ENCODE measurements at places on chromosomes 5 and 9. TPM values are rescaled to one million over a fixed set of nuclear protein-coding genes. Genes with fewer than 3 reads are reported as not detected.

Gene PCDHA7
- 0.43 TPM for total RNA-seq

Gene NUTM2G
- total RNA-seq = not detected

Gene CAVIN4
- total RNA-seq = 0.68 TPM

Gene DYNC2I2
- total RNA-seq = 173 TPM

Gene PCDHGB2
- total RNA-seq = 0.18 TPM

Gene FRMPD1
- total RNA-seq = not detected

Gene GPR150
- not detected for total RNA-seq

Gene PPIC
- total RNA-seq = 4.1 TPM

Gene EFNA5
- 0.98 TPM for total RNA-seq

Gene PHF24
- total RNA-seq = not detected

Gene NEUROG1
- total RNA-seq = not detected

DNA sequence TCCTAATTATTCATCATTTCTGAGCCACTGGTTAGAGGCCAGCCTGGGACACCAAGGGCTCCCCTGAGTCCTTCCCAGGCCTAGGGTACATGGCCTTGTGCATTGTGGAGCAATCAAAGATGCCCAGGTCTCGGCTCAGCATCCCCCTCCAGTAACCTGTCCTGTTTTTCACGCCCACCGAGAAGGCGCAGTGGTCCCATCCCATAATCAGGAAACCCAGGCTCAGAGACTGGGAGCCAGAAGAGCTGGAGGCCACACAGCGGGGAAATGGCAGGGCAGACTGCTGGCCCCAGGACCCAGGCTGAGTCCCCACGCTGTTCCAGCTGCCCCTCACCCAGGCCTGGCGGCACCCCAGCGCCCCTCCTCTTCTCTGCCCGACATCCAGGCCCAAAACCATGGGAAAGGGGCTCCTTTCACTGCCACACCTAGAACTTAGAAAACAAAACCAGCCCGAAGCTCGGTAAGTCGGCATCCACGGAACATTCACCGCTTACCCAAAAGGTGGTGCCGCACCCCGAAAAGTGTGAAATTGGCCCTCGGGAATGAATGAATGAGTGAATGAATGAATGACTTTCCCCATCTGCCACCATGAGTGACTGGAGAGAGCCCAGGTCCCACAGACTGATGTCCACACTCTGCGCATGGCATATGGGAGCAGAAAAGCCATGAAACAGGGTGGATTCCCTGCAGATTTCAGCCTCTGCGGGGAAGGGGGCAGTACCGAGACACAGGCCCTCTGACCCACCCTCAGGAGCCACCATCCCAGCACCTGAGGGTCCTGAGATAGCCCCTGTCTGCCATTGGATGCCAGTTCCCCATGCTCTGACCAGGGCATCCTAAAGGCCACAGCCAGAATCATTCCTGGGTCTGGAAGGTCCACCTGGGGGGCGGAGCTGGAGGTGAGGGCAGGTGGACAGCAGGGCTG, 132.5 kb downstream of the OLFM1 start:
- no peak for DNase-seq

DNA sequence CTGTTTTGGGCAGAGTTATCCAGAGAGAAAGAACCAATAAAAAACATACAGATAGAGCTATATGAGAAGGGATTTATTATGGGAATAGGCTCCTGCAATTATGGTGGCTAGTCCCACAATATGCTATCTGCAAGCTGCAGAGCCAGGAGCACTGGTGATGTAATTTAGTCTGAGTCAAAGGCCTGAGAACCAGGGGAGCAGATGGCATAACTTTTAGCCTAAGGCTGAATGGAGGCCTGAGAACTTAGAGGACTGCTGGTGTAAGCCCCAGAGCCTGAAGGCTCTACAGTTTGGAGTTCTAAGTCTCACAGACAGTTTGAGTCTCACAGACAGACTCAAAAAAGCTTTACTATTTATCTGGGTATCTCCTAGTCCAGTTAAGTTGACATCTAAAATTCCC, 263.8 kb downstream of the FBXL7 start:
- DNase-seq = no peak

DNA sequence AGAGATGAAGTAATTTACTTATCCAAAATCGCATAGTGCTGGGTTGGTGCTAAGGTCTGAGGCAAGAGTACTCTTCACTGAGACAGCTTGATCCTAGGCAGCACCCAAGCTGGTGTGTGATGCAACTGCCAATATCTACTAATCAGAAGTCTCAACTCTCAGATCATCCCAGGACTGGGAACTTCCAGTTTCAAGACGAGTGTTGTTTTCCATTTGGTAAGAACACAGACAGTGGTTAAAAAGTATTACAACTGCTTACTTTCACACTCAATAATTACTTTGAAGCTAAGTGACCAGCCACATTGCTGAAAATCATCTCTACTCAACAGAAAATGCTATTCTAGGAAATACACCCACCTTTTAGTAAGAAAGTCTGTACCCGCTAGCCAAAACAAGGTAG, 45.3 kb downstream of the FBXW11 start:
- no peak for DNase-seq

GRCh38 chr5:134464988-134465815, 53.5 kb upstream of the CDKN2AIPNL start:
- no peak for DNase-seq

DNA sequence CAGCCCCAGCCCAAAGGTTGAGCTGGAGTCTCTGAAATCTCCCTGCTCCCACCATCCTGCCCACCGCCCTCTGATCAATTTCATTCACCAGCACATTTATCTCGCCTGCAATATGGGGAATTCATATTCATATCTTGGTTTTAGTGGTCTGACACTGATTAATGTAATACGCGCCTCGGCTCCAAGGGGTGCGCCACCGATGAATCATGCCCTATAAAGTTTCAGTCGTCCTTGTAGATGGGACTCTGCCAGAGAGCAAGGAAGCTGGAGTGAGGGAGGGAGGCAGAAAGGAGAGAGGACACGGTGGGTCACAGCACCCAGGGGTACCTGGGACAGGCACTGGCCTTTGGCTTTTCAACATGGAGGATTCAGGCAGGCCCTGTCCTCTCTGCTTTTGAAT, 8.9 kb downstream of the IRX1 start:
- no peak for DNase-seq

DNA sequence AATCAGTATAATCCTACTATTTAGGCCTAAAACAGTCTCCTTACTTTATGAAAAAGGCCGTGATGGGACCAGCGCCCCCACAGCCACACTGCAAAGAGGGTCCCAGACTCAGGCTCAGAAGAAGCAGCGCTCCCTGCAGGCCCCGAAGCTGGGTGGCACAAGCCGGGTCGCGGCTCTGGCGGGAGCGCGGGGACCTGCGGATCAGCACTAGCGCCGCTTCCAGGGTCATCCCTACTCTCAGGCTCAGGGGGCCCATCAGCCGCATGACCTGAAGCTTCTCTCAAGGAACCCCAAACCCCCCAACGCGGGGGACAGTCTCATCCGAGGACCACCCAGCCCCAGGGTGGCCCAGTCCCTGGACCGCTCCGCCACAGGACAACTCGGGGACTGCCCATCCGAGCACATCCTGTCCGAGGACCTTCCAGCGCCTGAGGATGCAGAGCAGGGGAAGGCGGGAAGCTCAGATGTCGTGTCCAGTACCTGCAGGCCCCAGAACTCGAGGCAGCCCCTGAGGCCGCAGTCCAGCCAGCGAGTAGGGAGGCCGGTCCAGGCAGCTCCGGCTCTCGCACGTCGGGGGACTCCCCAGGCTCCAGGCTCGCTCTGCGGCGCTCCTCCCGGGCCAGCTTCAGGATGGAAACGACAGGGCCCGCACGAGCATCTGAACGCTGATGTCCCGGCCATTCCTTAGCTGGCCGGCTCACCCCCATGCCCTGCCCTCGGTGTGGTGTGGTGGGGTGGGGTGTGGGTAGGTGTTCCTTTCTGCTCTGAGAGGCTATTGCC, 32.4 kb upstream of the CDK20 start:
- DNase-seq = no peak

- no peak for DNase-seq
These were observed 159.4 kb downstream of the CEMIP2 start for GRCh38 chr9:71608825-71609447.

DNA sequence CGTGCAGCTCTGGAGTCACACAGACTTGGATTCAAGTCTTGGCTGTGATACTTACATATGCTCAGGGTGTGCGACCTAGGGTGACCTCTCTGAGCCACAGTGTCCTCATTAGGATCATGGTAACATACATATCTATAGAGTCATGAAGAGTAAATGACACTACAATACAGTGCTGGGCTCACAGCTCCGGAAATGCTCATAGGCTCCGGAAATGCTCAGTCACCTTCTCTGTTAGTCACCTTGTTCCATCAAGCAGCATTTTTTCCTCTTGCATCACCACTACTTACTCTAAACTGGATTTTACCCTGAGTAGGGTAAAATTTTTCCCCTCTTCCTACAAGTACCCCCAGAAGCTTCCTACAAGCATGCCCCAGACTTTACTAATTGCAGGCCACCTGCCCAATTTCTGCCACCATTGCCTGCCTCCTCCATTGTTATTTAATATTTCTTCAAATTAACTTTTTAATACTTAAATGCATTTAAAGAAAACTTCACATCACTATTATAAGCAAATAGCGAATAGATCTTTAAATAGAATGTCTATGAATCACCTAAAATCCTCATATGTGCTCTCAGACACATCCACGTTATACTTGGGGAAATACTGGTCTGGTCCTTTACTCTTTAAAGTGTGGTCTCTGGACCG, 147.6 kb upstream of the SPRY4 start:
- no peak for DNase-seq

DNA sequence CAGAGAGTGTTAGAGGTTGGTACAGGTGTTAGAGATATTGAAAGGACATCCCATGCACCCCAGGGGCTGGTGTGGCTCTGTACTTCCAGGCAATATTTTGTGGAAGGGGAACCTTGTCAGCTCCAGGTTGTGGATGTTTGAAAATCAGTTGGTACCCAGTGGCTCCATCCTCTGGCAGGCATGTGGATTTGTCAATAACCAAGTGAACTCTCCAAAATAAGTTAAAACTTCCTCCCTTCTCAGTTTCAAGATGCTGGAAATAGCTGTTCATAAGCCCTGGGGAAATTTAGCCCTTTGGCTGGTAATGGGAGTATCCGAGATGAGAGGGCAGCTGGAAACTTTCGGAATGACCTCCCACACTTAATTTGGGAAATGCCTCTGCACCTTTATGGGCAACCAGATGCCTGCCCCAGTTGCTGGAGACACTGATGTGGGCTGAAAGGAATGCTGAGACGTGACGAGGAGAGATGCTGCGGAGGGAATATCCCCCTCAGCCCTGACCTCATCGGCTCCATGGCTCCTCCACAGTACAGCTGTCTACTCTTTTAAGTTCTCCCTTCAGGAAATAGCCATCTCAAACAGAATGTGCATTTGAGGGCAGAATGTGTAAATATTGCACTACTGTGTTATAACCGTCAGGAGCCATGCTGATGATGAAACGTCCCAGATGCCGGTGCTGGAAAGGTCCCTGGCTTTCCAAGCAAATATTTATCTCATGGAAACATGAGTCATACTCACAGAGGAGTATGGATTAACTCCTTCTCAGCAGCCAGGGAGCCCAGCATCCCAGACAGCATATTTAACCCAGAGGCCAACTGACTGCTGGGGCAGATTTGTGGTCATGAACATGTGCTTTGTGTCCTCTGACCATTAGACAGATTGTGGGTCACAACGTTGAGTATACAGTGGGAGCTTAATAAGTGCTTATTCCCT, 29.5 kb downstream of the TGFBI start:
- DNase-seq = no peak

- DNase-seq = no peak
These were observed 27.8 kb upstream of the LAMC3 start for GRCh38 chr9:130981002-130981755.

GRCh38 chr5:52867809-52868208, 80.1 kb downstream of the ITGA1 start:
- DNase-seq = no peak

- DNase-seq = no peak
These were observed 50.9 kb downstream of the ZNF474 start for GRCh38 chr5:122180146-122180712.

GRCh38 chr5:167820101-167820990, 471.1 kb upstream of the WWC1 start:
- no peak for DNase-seq

DNA sequence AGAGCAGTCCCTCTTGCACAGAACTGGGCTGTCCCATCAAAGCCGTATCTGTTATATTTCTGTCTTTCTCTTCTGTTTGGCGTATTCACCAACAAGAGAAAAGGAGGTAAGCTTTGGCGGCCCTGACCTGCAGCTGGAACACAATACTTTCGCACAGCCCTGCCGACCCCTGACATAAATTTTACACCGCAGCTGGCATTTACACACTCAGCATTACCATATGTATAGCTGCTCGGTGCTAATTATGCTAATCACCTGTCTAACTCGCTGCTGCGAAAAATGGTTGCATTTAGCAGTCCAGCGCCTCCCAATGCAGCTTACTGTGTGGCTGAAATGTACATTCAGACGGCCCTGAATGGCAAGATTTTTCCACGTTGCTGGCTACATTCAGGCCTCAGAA, 20.8 kb downstream of the PTCH1 start:
- DNase-seq = peak; percentile 49

GRCh38 chr9:12318732-12319685, 374.2 kb upstream of the TYRP1 start:
- DNase-seq = no peak

GRCh38 chr5:153147891-153148623, 342.4 kb upstream of the GRIA1 start:
- DNase-seq = peak; percentile 27

DNA sequence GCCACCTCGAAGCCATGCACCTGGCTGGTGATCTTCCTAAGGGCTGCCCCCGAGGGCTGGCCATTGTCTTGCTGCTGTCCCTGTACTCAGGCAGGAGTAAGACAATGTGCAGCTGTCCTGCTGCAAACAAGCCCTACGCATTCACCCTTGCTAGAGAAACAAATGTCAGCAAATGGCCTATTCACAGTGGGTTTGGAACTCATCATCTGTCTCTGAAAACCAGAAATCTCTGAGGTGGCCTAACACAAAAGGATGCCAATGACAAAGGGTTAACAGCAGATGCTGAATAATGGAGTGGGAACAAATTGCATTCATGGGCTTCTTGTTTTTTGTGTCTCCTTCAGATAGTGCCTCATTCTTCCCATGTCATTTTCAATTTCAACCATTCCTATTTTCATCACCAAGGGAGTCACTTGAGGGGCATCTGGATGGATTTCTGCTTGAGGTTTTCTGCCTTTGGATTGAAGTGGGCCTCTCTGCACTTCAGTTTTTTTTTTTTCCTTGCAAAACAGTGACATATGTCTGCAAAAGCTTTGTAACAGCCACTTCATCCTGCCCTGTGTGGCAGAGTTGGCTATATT, 261.6 kb upstream of the VLDLR start:
- DNase-seq = peak; percentile 8

All from G401 (cell line).